Caco-2 (cell line): ENCODE measurements at places on chromosomes 3 and 15. TPM values are rescaled to one million over a fixed set of nuclear protein-coding genes. Genes with fewer than 3 reads are reported as not detected.

- no peak for DNase-seq
Observed at GRCh38 chr3:189393598-189393997, 221.8 kb downstream of the TPRG1 start.

Gene ISG20
- total RNA-seq, result 6.4 and 7.7 TPM in 2 replicates

- DNase-seq, result no peak
Observed at GRCh38 chr15:62150445-62150844, 14.6 kb downstream of the C2CD4B start.

Gene EIF5A2
- total RNA-seq, result 16.1 and 16.6 TPM in 2 replicates

DNA sequence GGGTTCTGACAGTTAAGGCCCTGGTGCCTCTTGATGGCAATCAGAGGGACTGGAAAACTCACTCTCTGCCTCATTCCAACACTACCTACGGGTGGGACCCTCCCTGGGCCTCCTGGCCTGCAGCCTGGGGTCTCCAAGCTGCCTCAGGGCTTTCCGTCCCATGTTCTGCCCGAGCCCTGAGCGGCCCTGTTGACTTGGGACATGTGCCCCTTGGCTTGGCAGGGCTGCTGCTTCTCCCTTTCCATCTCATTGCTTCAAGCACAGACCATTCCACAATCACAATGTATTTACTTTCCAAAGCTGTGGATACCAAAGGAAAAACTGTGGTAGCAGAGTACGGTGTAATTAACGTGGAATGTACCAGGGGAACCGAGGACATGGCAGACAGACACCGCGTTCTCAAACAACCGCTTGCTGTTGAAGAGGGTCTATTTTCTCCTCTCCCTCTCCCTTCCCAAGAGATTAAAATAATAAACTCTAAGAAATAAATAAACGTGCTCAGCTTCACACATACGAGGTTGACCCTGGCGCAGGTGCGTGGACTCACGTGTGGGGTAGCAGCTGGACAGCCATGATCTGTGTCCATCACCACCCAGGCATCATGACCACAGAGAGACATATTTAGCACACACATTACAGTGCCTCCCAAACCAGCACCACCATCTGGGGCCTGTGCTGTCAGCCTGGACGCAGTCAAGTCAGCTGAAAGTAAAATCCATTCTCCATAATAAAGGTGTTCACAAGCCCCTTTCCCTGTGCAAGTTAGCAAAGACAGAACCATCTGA, 172.0 kb downstream of the XXYLT1 start:
- no peak for DNase-seq

GRCh38 chr15:22224241-22224671, 143.9 kb downstream of the OR4M2 start:
- peak; percentile 48 for DNase-seq

Gene SENP5
- 33.6 and 36.8 TPM in 2 replicates for total RNA-seq

Gene DAZL
- total RNA-seq, result not detected in 2 replicates

DNA sequence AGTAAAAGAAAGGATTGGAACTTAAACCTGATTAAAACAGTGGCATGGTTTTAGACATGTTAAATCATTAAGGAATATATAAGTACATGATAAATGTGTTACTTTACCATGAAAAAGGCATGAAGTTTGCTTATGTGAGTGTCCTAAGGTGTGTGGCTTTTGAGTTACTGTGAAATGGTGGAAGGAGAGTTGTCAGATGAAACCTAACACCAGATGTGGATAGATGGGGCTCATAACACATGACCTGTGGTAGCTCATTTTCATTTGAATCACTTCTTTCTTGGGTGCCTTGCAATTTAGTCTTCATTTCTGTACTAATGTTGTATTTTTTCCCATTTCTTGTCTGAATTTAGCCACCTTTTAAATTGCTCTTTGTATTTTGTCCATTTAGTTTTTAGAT, 13.0 kb downstream of the MEF2A start:
- no peak for DNase-seq

- DNase-seq, result peak; percentile 55
Observed at GRCh38 chr3:168165390-168166269, 69.9 kb upstream of the GOLIM4 start.

DNA sequence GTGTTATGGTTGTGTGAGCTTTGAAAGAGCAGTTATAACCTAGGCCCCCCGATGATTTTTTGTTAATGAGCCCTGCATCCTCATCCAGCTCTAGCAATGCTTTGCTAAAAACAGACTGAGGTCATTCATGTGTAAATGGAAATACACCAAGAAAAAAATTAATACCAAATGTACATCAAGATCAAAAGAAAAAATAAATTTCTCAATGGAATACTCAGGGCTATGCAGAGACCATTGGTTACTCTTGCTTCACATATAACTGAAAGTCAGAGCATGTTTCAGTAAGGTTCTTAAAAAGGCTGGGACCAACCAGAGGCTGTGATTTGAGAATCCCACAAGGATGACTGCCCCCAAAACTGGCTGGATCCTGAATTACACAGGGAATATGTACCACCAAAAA, 48.0 kb downstream of the ARHGAP31 start:
- DNase-seq, result no peak

DNA sequence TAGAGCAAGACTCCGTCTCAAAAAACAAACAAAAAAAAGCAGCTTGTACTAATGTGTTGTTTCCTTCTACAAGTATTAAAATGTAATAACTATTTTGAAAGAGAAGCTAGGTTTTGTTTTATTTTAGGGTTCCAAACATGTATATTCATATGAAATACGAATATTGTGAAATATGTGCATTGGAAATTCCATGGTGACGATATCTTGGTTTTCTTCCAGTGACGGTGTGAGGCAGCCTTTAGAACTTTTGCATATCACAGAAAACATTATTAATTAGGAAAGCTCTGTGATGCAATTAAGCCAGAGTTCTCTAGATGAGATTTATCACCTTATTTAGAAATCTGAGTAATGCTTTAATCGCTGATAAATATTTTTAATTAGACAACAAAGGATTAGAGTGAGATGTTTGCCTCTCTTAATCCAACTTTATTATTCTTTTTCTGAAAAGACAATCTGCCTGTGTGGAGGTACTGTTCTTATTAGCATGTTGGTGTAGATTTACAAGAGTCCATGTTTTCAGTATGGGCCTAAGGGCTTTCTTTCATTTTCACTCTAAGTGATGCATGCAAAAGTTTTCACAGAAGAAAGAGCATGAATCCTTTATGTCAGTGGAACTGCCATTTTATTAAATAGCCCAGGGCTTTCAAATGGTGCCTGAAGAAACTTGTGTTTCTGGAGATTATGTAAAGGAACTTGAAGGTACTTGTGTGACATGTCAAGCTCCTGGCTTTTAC, 37.7 kb upstream of the SAMMSON start:
- no peak for DNase-seq

Gene CKMT1B
- total RNA-seq, result 0.93 and 1.6 TPM in 2 replicates

Gene LIPH
- total RNA-seq, result 5.8 and 6.1 TPM in 2 replicates

- no peak for DNase-seq
Observed at GRCh38 chr3:43892061-43892460, 201.3 kb downstream of the ABHD5 start.

Gene GOLGA6L1
- total RNA-seq, result not detected in 2 replicates

- no peak for DNase-seq
Observed at GRCh38 chr3:77296527-77296926, 256.6 kb downstream of the ROBO2 start.

GRCh38 chr15:91031796-91032195, 9.4 kb upstream of the VPS33B start:
- DNase-seq, result no peak

GRCh38 chr15:39511000-39511915, 69.6 kb upstream of the THBS1 start:
- DNase-seq, result no peak

Gene CKMT1A
- total RNA-seq, result 1.5 and 3.0 TPM in 2 replicates

GRCh38 chr3:156817646-156818272, 8.4 kb upstream of the LEKR1 start:
- DNase-seq, result no peak

GRCh38 chr15:100500226-100500990, 28.3 kb downstream of the CERS3 start:
- no peak for DNase-seq

- DNase-seq, result peak; percentile 56
Observed at GRCh38 chr15:89492111-89492641, 4.2 kb downstream of the RHCG start.

DNA sequence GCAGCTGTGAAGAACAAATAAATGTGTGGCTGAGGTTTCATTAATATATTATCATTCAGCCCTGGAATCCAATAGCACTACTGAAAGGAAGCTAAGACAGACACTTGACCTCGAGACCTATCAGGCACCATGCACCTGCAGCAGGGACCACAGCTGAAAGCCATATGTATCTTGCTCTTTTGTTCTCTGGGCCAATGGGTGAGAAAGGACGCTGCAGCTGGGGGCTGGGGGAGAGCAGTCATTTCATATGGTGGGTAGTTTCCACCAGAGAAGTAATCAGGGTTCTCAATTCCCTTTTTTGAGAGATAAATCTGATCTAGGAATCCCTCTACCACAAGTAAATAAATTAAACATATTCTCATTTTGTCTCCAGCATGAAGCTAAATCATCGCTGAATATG, 225.6 kb upstream of the STRIT1 start:
- no peak for DNase-seq

- peak; percentile 14 for DNase-seq
Observed at GRCh38 chr3:171088964-171089754, 62.6 kb upstream of the SLC2A2 start.

Gene CFAP91
- not detected in 2 replicates for total RNA-seq

Gene PLCB2
- 4.0 and 4.7 TPM in 2 replicates for total RNA-seq

DNA sequence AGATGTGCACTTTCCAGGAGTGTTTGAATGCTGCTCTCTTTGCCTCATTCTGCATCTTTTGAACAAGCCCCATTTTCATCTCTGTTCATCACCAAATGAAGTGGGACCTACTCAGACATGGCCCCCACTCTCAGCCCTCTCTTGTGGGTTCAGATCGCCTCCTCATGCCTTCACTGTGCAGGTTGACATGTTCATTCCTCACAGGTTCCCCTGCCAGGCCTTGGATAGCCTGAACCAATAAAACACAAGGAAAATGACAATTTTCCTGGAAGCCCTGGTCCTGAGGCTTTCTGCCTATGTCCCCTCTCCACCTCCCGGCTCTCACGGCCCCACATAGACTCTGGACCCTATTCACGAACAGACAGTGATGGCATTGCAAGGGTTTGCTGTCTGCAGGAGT, 17.7 kb downstream of the KLF15 start:
- DNase-seq, result no peak

Gene KNG1
- 6.7 and 9.5 TPM in 2 replicates for total RNA-seq

DNA sequence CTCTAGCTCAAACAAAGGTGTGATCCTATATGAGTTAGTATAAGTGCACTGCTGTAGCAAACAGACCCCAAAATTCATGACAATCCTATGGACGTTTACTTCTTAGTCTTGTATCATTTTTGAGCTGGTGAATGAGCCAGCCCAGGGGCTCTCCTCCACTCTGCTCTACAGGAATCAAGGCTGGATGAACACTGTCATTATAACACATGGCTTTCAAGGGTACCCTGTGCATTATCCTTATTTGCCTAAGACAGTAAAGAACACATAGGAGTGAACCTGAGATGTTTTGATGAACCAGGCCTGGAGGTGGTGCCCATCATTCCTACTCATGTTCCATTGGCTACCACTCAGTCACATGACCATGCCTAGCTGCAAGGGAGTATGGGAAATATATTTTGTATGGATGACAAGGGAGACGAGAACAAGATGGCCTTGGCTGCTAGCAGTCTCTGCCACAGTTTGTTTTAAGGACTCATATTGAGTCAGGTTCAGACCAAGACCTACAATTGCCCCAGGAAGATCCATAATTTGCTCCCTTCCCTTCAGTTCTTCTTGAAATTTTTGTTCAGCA, 107.4 kb upstream of the HES1 start:
- DNase-seq, result no peak

DNA sequence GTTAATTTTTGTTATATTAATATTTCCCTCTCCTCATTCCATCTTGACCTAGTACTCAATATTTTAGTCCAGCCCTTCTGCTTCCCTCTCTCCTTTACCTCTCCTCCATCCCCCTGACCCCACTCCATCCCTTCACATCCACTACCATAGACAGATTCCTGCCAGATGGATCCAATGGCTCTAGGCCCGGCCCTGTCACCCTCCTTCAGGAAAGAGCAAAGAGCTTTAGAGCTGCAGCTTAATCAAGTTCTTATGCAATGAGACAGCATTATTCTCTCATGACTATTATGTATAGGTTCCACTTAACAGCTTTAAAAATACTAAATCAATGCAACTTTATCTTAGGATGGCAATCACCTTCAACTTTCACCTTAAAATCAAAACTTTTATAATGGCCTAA, 200.7 kb upstream of the TTC14 start:
- no peak for DNase-seq

GRCh38 chr15:65332391-65333147, 28.1 kb downstream of the RNU5B-1 start:
- no peak for DNase-seq

Gene GRK7
- total RNA-seq, result not detected in 2 replicates

- DNase-seq, result peak; percentile 50
Observed at GRCh38 chr3:52827866-52828376, 2.6 kb downstream of the ITIH4 start.

DNA sequence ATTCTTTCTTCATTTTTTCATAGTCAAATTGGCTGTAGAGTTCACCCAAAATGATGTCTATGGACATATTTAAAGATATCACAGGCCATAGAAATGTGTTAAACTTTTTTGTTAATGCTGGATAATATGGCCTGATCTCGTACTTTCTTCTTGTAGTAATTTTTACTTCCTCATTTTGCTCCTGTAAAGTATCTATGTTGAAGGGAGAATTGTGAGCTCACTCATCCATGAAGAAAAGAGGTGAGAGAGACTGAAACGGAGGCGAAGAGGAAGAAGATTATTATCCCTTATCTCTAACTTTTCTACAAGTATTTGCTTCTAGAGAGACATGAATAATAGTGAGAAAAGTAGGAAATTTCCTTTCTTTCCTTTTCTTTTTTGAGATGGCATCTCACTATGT, 613.8 kb upstream of the TBL1XR1 start:
- DNase-seq, result no peak

- DNase-seq, result no peak
Observed at GRCh38 chr3:49006408-49007067, 653 bp upstream of the WDR6 start.

DNA sequence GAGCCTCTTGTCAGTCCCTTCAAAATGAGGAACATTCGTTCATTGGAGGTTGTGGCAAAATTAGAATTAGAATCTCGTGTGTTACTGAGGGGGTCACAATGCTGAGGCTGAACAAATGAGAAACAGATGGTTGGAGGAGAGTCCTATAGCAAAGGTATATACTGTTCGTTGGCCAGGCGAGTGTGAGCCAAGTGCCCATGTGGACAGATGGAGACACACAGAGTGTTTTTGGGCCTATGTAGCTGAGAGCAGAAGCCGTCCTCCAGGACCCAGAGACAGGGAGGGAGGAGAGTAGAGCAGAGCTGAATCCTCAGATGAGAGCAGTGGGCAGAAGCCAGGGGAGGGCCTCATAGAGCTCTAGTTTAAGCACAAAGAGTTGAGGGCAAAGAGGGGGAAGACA, 98.9 kb downstream of the NR1D2 start:
- no peak for DNase-seq
